ENCODE measurements at places on chromosomes 4 and X.

DNA sequence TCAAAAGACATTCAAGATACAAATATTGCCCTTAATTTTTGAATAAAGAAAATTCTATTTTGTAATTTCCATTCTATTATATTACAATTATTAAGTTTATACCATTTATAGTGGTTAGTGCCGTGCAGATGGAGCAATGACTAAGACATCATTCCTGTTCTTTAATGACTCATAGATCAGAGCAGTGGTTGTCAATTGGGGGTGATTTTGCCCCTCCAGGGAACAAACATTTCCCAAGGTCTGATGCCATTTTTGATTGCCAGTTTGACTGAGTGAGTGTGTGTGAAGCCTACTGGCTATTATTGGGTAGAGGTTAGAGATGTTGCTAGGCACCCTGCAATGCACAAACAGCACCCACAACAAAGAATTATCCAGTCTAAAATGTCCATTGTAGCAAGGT, 97.9 kb upstream of the DDIT4L start:
- peak; percentile 64 for DNase-seq

- DNase-seq = no peak
Measured at GRCh38 chr4:114343015-114343414, 255.6 kb upstream of the UGT8 start.

DNA sequence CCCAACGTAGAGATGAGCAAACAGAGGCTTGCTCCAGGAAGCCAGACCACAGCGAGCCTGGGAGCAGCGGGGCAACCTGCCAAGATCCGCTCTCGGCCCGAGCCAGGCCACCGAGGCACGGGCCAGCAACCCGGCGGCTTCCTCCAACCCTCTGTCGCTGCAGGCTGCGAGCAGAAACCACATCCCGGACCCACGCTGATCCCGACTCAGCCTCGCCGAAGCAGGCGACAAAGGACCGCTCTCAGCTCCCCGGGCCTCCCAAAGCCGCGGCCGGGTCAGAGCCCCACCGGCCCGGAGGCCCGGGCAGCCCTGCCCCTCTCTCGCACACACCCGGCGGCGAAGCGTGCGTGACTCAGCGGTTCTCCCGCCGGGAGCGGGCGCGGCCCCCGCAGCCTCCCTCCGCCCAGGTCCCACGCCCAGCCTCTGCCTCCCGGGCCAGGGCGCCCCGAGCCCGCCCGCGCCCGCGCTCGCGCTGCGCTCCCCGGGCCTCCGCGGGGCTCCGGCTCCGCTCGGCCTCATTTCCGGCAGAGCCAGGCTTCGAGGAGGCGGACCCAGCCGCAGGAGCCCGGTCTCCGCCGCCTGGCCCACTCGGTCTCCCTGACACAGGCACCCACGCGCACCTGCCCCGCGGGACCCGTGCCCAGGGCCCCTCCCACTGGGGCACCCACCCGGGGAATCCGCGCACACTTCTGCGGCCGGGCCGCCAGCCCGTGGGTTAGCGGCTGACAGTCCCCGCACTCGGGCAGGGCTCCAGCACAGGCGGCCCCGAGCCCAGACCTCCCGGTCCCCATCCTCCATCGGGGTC, 1.7 kb downstream of the PPP2R2C start:
- DNase-seq = peak; percentile 60

DNA sequence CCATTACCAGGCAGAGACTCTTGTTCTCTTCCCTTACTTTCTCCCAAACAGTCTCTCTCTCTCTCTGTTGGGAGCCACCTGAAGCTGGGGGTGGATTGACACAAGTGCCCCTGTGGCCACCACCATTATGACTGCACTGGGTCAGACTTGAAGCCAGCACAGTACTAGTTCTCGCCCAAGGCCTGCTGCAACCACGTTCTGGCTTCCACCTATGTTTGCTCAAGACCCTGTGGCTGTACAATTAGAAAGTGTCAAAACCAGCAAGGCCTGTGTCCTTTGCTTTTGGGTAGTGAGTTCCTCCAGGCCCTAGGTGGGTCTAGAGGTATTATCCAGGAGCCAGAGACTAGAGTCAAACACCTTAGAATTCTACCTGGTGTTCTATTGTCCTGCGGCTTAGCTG, 31.0 kb downstream of the MAGED2 start:
- DNase-seq = no peak

DNA sequence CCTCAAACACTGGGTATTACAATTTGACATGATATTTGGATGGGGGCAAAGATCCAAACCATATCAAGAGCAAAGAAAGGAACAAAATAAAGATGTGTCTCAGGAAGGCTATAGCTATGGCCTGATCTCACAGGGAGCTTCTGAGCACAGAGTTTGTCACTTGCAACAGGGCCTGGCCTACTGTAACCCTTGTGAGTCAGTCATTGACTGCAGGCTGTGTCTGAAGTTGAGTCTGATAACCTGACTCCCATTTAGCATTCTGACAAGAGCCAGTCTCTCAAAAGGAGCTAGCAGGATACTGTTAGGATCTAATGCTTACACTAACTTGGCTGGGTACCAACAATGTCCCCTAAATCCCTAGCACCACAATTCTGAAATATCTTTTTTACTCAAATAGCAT, 612.5 kb upstream of the TECRL start:
- DNase-seq = peak; percentile 12

DNA sequence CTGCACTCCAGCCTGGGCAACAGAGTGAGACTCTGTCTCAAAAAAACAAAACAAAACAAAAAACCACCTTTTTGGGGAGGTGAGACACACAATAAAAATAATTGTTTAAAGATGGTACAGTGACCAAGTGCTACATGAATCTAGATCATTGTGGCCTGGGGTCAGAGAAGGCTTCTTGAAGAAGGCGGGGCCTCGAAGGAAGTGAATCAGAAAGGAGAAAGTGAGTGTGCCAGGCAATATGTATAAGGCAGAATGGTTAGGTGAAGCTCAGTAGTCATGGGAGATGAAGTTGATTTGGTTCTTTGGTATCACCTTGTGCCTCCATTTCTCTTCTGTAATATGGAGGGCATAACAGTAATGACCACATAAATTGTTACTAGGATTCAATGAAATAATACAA, 58.9 kb downstream of the DOCK11 start:
- no peak for DNase-seq

DNA sequence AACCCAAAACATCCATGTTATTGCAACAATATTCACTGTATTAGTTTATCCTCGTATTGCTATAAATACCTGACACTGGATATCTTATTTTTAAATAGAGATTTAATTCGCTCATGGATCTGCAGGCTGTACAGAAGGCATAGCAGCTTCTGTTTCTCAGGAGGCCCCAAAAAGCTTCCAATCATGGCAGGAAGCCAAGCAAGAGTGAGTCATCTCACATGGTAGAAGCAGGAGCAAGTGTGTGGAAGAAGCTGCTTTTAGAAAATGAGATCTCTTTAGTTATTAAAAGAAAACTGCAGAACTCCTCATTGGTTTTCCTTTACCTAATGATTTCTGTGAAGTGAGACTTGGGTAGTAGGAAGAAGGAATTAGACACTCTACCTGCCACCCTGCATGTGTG, 16.4 kb downstream of the ZNF732 start:
- DNase-seq = no peak

GRCh38 chr4:96736352-96736889, 896.5 kb downstream of the PDHA2 start:
- peak; percentile 83 for DNase-seq

DNA sequence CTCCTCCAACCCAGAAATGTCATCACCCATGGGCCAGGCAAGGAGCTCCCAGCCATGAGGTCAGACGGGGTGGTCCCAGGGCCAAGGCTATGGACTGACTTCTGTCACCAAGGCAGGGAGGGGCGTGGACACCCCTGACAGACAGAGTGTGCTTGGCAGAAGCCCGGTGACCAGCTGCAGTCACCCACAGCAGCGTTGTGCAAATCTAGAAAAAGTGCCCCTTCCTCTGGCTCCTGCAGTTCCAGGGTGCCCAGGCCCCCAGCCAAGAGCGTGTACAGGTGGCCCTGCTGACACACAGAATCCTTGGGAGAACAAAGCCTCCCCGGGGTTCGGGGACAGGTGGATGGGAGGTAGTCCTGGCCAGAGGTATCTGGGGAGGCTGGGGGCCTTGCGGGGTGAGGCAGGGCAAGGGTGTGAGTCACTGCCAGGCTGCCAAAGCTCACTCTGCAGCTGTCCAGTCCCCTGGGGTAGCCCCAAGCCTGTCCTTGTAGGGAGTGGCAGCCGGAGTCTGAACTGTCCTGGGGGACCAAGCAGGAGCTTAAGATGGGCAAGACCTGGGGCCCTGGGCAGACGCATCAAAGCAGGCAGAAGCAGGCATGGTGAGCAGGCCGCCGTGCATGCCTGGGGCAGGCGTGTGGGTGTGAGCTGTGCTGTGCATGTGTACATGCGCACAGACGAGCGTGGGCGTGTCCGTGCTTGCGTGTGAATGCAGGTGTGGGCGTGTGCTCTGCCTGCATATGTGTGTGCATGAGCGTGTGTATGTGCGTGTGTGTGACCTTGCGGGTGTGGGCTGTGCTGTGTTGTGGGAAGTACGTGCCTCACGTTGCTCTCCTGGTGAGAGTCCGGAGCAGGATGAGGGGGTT, 3.3 kb downstream of the MYL5 start:
- DNase-seq = no peak

GRCh38 chr4:56655209-56655626, 25.9 kb downstream of the HOPX start:
- no peak for DNase-seq

GRCh38 chr4:160026721-160027120, 923.8 kb downstream of the RAPGEF2 start:
- no peak for DNase-seq

- no peak for DNase-seq
Measured at GRCh38 chr4:126182336-126182735, 867.6 kb downstream of the FAT4 start.

DNA sequence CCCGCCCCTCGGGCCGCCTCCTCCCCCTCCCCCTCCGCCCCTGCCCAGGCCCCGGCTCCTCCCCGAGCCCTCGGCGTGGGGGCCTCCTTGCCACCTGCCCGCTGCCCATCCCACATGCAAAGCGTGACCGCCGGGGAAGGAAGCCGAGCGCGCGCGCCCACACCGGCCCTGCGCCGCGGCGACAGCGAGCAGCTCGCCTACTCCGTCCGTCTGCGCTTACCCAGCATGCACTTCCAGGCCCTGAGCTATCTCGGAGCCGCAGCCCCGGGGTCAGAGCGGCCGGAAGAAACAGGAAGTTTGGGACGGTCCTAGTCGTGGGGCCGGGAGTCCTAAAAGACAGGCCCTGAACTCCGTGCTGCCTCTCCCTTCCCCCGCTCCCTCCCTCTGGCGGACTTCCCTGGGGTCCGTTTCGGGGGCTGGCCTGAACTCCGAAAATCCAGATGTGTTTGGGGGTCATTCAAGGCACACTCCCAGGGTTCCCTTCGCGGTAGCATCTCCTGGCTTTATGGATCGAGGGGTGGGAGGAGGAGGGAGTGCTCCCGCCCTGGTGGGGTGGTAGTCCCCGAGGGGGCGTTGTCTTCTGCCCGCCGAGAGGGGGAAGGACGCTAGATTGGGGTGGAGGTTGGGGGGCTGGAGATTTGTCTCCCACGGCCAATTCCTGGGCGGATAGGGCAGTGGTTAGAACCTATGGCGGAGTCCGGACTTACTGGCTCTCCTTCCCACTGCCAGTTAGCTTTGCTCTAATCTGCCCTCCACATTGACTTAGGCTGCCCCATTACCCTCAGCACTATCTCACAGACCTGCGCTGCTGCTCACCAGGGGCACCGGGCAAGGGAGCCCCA, 25.0 kb upstream of the BCORL1 start:
- peak; percentile 33 for DNase-seq

- DNase-seq = peak; percentile 77
Measured at GRCh38 chrX:106894978-106895452, 8.1 kb downstream of the RIPPLY1 start.

- no peak for DNase-seq
Measured at GRCh38 chr4:145698507-145698906, 18.6 kb downstream of the C4orf51 start.

DNA sequence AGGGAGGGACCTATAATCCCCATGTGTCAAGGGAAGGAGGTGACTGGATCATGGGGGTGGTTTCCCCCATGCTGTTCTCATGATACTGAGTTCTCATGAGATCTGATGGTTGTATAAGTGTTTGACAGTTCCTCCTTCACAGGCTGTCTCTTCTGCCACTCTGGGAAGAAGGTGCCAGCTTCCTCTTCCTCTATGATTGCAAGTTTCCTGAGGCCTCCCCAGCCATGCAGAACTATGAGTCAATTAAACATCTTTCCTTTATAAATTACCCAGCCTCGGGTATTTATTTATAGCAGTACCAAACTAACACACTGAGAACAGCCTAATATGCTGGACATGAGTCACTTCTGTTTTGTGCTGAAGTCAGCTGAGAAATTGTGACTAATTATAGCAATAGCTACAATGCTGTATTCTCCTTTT, 656.9 kb upstream of the CPEB2 start:
- no peak for DNase-seq

- no peak for DNase-seq
Measured at GRCh38 chrX:53308836-53309235, 27.5 kb upstream of the IQSEC2 start.

DNA sequence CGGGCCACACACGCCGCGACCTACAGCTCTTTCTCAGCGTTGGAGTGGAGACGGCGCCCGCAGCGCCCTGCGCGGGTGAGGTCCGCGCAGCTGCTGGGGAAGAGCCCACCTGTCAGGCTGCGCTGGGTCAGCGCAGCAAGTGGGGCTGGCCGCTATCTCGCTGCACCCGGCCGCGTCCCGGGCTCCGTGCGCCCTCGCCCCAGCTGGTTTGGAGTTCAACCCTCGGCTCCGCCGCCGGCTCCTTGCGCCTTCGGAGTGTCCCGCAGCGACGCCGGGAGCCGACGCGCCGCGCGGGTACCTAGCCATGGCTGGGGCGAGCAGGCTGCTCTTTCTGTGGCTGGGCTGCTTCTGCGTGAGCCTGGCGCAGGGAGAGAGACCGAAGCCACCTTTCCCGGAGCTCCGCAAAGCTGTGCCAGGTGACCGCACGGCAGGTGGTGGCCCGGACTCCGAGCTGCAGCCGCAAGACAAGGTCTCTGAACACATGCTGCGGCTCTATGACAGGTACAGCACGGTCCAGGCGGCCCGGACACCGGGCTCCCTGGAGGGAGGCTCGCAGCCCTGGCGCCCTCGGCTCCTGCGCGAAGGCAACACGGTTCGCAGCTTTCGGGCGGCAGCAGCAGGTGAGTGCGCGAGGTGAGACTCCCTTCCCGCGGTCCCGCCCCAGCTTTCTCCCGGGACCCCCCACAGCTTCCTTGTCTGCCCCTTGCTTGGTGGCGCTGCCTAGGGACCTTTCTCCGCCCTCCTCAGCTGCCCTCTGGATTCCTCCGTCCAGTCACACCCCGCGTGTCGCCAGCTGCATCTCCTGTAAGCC, 678 bp downstream of the BMP3 start:
- no peak for DNase-seq

DNA sequence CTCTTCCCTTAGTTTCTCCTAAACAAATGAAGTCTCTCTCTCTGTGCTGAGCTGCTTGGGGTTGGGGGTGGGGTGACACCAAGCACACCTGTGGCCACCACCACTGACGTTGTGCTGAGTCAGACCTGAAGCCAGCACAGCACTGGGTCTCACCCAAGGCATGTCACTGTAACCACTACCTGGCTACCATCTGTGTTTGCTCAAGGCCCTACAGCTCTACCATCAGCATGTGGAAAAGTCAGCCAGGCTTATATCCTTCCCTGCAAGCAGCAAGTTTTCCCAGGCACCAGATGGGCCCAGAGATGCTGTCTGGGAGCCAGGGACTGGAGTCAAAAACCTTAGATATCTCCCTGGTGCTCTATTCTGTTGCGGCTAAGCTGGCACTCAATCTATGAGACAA, 6.9 kb downstream of the CXCL10 start:
- DNase-seq = no peak

Measured in NCI-H226 (cell line).